RPMI7951 (cell line): ENCODE measurements at places on chromosomes 12 and 14. TPM values are rescaled to one million over a fixed set of nuclear protein-coding genes. Genes with fewer than 3 reads are reported as not detected.

Gene TAMALIN
- total RNA-seq: 0.20 and 0.24 TPM in 2 replicates

Gene MSRB3
- total RNA-seq: 25.7 and 27.7 TPM in 2 replicates

Gene DRAM1
- 2.6 and 4.8 TPM in 2 replicates for total RNA-seq

Gene ADCY6
- total RNA-seq: 10.3 and 10.8 TPM in 2 replicates

Gene B3GNT4
- total RNA-seq: not detected in 2 replicates

Gene MYH6
- not detected in 2 replicates for total RNA-seq

Gene ERC1
- 9.7 and 11.7 TPM in 2 replicates for total RNA-seq

Gene KRT72
- not detected in 2 replicates for total RNA-seq

Gene TNFRSF1A
- 91.2 and 124 TPM in 2 replicates for total RNA-seq

Gene LGR5
- not detected in 2 replicates for total RNA-seq

Gene KRT75
- total RNA-seq: not detected in 2 replicates

Gene SERPINA10
- total RNA-seq: not detected in 2 replicates

Gene KLHL33
- total RNA-seq: not detected in 2 replicates

Gene PZP
- total RNA-seq: not detected in 2 replicates

Gene PLEKHA5
- 30.5 and 36.6 TPM in 2 replicates for total RNA-seq

Gene HSP90B1
- total RNA-seq: 597 and 713 TPM in 2 replicates

Gene PHETA1
- total RNA-seq: 2.3 and 6.8 TPM in 2 replicates

Gene PRICKLE1
- total RNA-seq: 5.3 and 6.1 TPM in 2 replicates

Gene OR2AP1
- not detected in 2 replicates for total RNA-seq

Gene KERA
- total RNA-seq: not detected in 2 replicates

Gene TOMM20L
- not detected in 2 replicates for total RNA-seq

Gene EPS8
- total RNA-seq: 34.4 and 38.4 TPM in 2 replicates

Gene GLI1
- 0.49 and 0.60 TPM in 2 replicates for total RNA-seq

Gene MAP1LC3B2
- total RNA-seq: 0.48 TPM in 1 of 2 replicates, not detected in the other

Gene EPYC
- not detected in 2 replicates for total RNA-seq

Gene GPRC5D
- not detected in 2 replicates for total RNA-seq

Gene RNASE7
- not detected in 2 replicates for total RNA-seq

Gene HRK
- not detected in 2 replicates for total RNA-seq

Gene DPPA3
- total RNA-seq: not detected in 2 replicates

Gene CD163L1
- total RNA-seq: 14.3 and 15.9 TPM in 2 replicates

Gene CCDC184
- 0.20 and 0.24 TPM in 2 replicates for total RNA-seq

Gene TPPP2
- total RNA-seq: not detected in 2 replicates

Gene RHOJ
- 0.10 and 0.12 TPM in 2 replicates for total RNA-seq

Gene PRR13
- 83.5 and 86.6 TPM in 2 replicates for total RNA-seq

Gene CRY1
- total RNA-seq: 17.2 and 18.2 TPM in 2 replicates

Gene LRRC10
- not detected in 2 replicates for total RNA-seq

Gene TMPRSS12
- not detected in 2 replicates for total RNA-seq

Gene POLR3B
- 4.4 and 7.0 TPM in 2 replicates for total RNA-seq

Gene WDHD1
- 16.8 and 18.0 TPM in 2 replicates for total RNA-seq

Gene OR4K1
- total RNA-seq: not detected in 2 replicates

Gene TAS2R42
- total RNA-seq: not detected in 2 replicates

Gene PRB2
- total RNA-seq: not detected in 2 replicates

Gene FOXG1
- total RNA-seq: not detected in 2 replicates

Gene RD3L
- total RNA-seq: not detected in 2 replicates

Gene CCDC38
- total RNA-seq: not detected in 2 replicates

Gene DNAJC22
- 7.9 and 10.4 TPM in 2 replicates for total RNA-seq

Gene LRRC9
- total RNA-seq: not detected in 2 replicates

Gene KRT77
- not detected in 2 replicates for total RNA-seq

Gene MANSC4
- total RNA-seq: not detected in 2 replicates

Gene ATP6V1D
- 122 and 130 TPM in 2 replicates for total RNA-seq

Gene OR6C76
- not detected in 2 replicates for total RNA-seq

Gene RAB21
- total RNA-seq: 5.0 and 17.6 TPM in 2 replicates

Gene EML5
- total RNA-seq: 3.1 and 3.9 TPM in 2 replicates

Gene GPR84
- total RNA-seq: 0.12 TPM in 1 of 2 replicates, not detected in the other

Gene SRRM4
- total RNA-seq: not detected in 2 replicates

Gene NEUROD4
- total RNA-seq: not detected in 2 replicates

Gene PKP2
- total RNA-seq: not detected in 2 replicates

Gene SLC10A1
- total RNA-seq: not detected in 2 replicates

Gene GARIN6
- not detected in 2 replicates for total RNA-seq

Gene GYS2
- not detected in 2 replicates for total RNA-seq
